A549 treated with CpdA at 1 μM for 4 hours (cell line): ENCODE measurements at places on chromosomes 4 and X. TPM values are rescaled to one million over a fixed set of nuclear protein-coding genes. Genes with fewer than 3 reads are reported as not detected.

The PCDH10 gene
- 0.09 to 0.27 TPM (median 0.15 TPM) in 5 replicates for total RNA-seq

The RPA4 gene
- 0.15 to 0.36 TPM (median 0.19 TPM) in 5 replicates for total RNA-seq

The GATA1 gene
- total RNA-seq = not detected in 5 replicates

The NSUN7 gene
- 0.14 to 0.53 TPM (median 0.30 TPM) in 5 replicates for total RNA-seq

The HSD17B13 gene
- total RNA-seq = 0.05 to 0.12 TPM (median 0.09 TPM) in 4 of 5 replicates, not detected in the other

The SUPT20HL1 gene
- not detected in 5 replicates for total RNA-seq

The CXorf38 gene
- 8.0 to 11.2 TPM (median 10.6 TPM) in 5 replicates for total RNA-seq
